Suppressor macrophage (primary cell): ENCODE measurements at places on chromosomes 2 and 18.
A peak's percentile ranks its signal among the peaks of the same experiment; 100 is the strongest.

DNA sequence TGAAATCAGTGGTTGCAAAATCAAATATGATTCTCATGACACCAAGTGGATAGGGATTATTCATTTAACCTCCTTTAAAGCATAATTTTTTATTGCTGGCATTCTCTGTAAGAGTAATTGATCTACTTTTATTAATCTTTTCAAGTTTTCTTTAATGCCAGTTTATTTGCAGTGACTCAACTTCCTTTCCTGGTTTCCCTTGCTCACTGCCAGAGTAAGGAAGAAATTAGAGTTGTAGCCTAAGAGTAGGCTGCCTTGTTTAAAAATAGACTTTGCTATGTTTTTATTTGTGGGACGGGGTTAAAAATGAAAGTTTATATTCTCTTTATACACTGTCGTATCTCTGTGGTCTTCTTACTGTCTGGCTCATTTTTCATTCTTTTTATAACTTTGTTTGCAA is 148.6 kb downstream of the WDR7 start:
- no peak for DNase-seq

DNA sequence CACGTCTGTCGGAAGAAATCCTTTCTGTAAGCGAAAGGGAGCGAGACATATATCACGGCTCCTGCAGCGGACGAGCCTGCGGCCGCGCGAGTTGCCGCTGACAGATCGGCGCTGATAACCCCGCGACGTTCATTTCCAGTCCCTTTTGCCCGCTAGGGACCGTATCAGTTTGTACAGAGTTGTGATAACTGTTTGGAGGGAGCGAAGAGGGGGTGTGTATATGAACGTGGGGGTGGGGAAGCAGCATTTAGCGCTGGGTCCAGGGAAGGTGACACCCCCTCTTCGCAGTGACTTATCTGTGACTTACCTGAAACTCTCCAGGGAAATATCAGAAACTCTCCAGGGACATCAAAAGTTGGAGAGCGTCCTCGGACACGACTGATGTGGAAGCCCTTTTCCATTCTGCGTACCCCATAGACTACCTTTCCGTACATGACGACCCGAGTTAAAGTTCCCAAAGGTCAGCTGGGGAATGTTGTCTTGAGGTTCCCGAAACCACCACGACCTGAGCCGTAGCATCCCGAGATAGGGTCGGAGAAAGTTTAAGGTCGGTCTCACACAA is 948 bp upstream of the GATA6 start:
- DNase-seq = peak; percentile 27

DNA sequence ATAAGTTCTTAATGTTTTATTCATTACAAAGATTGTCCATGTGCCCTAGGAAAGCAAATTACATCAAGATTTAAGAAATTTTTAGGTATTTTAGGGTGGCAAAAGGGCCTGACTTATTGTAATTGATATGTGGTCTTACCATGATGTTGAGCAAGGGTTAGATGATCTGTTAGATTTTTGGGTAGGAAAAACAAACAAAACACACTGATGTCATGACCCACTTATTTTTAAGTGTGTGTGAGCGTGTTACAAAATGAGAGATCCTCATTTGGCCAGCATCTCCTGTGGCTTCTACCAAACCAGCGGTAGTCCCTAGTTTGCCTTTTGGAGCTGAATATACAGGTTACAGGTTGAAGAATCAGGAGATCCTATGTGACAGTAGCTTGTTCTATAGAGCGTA is 89.8 kb upstream of the ITGB6 start:
- no peak for DNase-seq

DNA sequence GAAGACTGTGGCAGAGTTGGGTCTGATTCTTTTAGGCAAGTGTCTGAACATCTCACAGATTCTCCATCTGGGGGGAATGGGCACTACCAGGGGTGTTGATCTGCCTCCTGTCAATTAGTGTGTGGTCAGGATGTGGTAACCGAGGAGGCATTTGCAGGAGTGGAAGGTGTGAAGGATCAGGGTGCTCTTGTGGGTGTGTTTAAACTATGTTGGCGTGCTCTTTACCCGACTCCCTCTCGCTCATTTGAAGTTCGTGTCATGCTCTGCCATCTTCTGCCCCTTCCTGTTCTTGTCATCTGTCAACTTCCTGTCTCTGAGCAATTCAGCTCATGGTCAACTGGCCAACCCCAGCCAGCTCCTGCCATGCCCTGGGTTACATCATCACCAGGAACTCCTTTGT is 107.9 kb downstream of the RTN4 start:
- DNase-seq = no peak

DNA sequence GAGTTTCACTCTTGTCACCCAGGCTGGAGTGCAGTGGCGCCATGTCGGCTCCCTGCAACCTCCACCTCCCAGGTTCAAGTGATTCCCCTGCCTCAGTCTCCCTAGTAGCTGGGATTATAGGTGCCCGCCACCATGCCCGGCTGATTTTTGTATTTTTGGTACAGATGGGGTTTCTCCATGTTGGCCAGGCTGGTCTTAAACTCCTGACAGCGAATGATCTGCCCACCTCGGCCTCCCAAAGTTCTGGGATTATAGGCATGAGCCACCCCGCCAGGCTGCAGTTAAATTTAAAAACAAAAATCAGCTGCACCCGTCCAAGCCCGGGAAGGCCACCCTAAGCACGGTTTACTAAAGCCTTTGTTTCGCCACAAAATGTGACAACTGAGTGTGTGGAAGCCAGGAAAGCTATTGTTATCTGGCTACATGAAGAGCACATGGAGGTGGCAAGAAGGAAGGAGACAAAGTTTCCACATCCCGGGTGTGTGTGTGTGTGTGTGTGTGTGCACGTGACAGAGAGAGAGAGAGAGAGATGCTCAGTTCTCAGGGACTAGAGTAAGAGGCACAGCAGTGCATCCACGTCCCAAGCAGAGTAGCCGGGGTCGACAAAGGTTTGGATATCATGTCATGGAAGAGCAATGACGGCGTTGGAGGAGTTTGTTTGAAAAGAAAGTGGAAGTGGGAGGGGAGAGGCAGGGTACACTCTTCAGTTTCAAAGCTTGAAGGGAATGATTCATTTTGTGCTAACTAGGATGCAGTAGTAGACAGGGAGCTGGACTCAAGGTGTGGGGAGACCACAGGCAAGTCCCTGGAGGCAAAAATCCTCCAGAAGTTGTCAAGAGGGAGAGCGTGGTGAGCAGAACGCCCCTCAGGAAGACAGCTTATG is 20.1 kb downstream of the INPP5D start:
- peak; percentile 53 for DNase-seq

GRCh38 chr2:42835577-42836371 is 43.4 kb upstream of the HAAO start:
- DNase-seq = peak; percentile 88

GRCh38 chr2:21269382-21269781 is 145.6 kb downstream of the TDRD15 start:
- DNase-seq = no peak

DNA sequence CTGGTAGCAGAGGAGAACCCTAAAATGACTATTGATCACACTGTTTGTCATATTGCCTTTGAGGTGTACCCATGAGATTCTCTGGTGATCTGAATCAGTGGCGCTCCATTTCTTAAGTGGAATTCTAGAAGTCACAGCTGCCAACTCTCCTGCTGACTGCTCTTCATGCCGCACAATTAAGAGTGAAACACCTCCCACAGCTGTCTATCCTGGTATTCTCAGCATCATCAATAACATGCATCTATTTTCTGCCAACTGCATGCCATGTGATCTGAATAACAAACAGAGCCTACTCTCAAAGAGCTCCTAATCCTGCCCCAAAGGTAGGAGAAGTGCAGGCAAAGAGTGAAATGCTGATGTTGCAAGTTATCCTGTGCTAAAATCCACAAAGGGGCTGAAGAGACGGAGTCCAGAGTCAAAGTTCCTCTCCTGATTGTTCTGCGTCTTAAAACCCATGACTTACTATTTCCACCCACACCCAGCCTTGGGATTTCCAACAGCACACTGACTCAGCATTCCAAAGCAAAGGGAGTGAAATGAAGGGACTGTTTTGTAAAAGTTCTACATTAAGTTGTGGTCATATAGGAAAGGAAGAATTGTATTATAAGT is 13.7 kb upstream of the DAPL1 start:
- DNase-seq = peak; percentile 90

- DNase-seq = no peak
Measured at GRCh38 chr2:134700730-134701129, 18.1 kb downstream of the TMEM163 start.

GRCh38 chr18:11548916-11549551 is 60.4 kb upstream of the SLC35G4 start:
- no peak for DNase-seq

DNA sequence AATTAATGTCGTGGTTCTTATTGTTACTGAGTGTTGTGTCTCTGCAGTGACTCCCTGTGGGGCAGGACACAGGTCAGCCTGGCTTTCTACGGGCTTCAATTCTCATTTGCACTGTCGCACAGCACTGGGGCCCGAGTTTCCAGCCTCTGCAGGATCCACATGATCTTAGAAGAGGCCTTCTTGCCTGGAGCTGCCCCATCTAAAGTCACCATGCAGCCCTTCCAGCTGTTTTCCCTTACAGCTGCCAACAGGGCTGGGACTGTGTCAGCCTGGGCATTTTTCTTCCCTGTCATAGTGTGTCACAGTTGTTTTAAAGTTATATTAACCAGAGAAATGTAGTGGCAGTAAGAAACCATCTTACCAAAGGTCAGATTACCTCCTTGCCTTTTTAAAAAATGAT is 27.0 kb downstream of the FHL2 start:
- DNase-seq = no peak

- no peak for DNase-seq
Measured at GRCh38 chr2:169091761-169092519, 22.6 kb downstream of the DHRS9 start.

- no peak for DNase-seq
Measured at GRCh38 chr18:76522551-76522950, 27.5 kb upstream of the ZNF516 start.

DNA sequence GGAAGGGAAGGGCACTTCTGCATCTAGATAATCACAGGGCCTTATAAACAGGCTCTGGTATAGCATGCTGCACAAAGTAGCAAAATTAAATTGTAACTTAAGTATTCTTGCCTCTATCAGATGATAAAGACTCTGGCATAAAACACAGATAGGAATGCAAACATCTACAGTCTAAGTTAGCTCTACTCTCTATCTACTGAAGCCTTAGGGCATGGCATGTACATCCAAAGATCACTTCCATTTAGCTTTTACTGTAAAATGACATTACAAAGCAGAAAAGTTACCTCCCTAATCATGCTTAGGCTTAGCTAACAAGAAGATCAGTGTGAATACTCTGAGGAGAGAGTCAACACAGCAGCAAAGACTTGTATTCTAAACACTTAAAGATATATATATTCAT is 90.7 kb downstream of the NOL10 start:
- no peak for DNase-seq

- no peak for DNase-seq
Measured at GRCh38 chr2:96167407-96168013, 22.3 kb upstream of the DUSP2 start.

DNA sequence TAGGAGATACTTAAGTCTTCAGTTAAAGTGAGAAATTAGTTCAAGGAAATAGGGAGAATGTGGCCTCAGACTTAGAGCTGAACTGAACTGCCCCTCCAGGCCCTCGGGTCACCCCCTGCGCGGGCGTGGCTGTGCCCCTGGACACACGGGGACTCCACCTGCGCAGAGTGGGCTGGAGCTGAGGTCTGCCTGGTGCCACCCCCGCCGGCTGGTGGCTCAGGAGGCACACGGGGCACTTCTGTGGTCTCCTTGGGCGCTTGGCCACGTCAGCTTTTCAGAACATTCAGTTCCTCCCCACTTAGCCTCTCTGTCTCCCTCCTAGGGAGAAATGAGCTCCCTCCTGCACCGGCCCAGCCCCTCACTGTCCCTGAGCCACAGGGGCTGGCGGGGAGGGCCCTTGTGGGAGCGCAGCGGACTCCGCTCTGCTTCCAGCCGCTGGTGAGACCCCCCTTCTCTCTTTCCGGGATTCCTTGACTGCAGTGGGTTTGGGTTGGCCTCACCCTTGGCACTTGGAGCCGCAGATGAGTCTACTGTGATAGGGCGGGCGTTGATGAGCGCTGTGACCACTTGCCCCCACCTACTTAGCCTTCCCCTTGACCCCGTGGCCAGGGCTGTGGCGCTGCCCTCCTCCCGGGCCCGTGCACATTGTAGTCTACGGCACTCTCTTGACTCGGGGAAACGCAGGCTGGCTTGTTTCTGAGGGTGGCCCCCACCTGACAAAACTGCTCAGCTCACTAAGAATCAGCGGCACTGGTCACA is 18.2 kb upstream of the PDIA6 start:
- DNase-seq = no peak

GRCh38 chr2:213164263-213164662 is 12.9 kb upstream of the IKZF2 start:
- DNase-seq = no peak

DNA sequence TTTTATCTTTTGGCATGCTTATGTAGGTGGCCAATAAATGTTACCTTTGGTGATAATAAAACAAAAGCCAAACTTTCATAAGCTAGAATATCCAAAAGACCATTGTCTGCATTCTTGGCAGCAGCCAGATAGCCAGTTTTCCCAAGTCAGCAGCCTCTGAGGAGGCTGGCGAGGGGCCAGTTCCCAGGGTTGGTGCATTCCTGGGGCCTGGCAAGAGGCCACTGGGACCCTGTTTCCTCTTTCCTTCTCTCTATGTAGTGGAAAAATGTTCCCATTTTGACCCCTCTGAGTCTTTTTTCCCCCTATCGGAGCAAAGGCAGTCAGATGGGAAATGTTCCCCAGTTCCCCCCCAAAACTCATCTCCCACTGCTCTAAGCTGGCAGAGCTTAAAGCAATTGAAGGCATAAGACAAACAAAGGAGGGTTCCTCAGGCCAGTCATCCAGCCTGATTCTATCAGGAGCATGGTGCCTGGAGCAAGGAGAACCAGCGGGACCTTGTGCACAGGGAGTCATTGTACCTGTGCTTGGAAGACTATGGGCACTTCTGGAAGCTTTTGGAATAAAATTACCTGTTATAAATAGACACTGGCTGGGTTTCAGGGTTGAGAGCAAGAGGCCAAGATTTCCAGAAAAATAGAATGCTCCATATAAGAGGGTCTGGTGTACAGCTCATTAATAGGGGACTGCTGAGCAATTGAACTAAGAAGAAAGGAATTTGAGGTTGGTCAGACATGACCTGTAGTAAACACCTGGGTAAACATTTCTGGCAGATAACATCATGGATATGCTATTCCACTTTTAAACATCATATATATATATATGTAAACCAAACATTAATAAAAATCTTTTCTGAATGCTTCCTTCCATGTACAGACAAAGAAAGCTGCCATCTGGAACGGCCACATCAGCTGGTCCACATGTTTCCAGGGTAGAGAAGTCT is 63.4 kb downstream of the NCKAP5 start:
- no peak for DNase-seq

DNA sequence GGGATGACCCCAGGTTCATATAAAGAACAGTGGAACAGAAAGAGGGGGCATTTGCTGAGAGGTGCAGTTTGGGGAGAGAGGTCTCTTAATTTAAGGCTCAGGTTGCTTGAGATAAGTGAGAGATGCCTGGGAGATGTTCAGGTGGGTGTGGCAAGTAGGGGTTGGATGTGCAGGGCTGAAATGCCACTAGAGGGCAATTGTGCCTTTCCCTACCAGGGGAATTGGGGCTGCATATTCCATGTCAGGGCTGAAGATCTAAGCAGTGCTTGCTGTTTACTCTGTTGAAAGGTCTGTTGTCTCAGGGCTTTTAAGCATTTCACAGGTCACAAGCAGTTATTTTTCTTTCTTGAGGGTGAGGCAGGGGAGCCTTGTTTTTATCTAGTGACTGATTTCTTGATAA is 7.8 kb downstream of the CCDC85A start:
- no peak for DNase-seq
